ENCODE measurements at places on chromosomes 7 and 10.

DNA sequence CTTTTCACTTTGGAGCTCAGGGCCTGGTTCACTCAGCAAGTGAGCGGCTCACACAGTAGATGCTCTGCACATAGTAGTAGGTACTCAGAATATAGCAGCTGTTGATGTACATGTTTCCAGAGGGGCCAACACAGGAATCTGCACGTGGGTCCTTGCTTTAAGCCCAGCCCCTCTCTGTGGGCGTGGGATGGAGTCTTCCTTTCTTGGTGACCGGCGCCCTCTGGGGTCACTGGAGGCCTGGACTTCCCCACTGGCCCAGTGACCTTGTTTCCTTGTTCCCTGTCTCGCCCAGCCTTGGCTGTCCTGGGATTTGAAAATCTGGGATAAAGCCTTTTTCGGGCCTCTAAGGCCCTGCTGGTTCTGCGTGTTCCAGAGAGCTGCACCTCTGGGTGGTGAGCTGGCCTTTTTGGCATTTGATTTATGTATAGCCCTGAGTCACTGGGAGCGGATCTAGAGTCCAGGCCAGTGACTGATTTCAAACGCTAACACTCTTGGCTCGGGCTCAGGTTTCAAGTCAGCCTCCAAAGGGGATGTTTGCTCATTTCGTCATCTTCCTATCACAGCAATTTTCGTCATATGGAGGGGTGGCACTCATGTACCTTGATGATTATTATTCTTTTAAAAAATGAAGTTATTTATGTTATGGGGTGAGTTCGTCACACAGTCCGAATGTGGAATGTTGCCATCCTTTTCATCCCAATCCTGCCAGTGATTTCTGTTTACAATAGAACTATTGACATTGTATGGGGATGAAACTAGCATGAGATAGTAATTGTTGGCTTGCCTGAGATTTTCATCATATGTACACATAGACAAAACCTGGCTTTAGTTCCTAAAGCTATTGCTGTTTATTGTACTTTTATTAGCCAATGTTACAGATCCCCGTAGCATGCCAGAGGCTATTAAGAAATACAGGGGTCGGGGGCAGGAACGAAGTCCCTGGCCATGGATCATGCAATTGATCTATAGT is 65.5 kb downstream of the CUX1 start:
- no peak for DNase-seq

- DNase-seq = no peak
Observed at GRCh38 chr10:105516511-105516910, 875.4 kb downstream of the SORCS3 start.

GRCh38 chr7:47552621-47553020 is 29.3 kb downstream of the TNS3 start:
- no peak for DNase-seq

GRCh38 chr7:16926283-16926682 is 44.5 kb upstream of the AGR3 start:
- no peak for DNase-seq

- DNase-seq = no peak
Observed at GRCh38 chr7:90586091-90586490, 10.0 kb upstream of the CDK14 start.

DNA sequence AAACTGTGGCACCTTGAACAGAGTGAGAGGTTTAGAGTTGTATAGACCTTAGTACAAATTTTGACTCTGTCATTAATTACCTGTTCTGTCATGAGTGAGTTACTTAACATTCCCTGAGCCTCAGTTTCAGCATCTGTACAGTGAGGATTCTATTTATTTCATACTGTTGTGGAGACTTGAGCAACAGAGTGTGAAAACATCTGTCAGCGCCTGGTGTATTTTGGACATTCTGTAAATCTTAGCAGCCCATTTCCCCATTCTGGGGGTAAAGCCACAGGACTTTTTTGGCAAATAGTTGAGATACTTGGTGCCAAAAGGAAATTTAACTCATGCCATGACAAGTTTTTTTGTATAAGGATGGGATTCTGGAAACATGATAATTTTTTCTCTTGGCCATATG is 94.8 kb downstream of the AUTS2 start:
- no peak for DNase-seq

DNA sequence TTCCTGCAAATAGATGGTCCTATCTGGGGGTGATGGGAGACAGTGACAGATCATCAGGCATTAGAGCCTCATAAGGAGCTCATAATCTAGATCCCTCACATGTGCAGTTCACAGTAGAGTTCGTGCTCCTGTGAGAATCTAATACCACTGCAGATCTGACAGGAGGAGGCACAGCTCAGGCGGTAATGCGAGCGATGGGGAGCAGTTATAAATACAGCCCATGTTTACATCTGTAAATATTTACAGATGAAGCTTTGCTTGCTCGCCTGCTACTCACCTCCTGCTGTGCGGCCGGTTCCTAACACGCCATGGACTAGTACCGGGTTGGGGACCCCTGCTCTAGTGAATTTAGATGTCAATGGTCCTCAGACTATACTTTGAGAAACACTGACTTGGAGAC is 17.0 kb upstream of the CDCA7L start:
- DNase-seq = no peak

DNA sequence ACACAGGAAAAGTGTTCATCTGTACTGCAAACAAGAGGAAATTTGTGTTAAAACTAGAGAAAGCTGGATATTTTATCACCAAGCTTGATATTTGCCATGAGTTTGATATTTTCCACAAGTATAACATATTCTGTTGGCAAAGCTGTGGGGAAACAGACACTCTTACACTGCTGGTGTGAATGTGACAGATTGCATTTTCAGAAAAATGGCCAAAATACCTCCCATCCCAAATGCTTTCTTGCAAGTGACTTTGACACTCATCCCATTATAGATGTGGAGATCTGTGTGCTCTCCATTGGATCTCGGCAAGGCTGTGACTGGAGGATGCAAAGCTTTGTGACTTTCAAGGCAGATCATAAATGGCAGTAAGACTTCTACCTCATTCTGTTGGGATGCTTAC is 30.5 kb downstream of the ZNF713 start:
- DNase-seq = no peak

- DNase-seq = no peak
Observed at GRCh38 chr7:70544016-70544415, 587.9 kb upstream of the GALNT17 start.

- DNase-seq = no peak
Observed at GRCh38 chr10:279655-280054, 144.4 kb downstream of the ZMYND11 start.

DNA sequence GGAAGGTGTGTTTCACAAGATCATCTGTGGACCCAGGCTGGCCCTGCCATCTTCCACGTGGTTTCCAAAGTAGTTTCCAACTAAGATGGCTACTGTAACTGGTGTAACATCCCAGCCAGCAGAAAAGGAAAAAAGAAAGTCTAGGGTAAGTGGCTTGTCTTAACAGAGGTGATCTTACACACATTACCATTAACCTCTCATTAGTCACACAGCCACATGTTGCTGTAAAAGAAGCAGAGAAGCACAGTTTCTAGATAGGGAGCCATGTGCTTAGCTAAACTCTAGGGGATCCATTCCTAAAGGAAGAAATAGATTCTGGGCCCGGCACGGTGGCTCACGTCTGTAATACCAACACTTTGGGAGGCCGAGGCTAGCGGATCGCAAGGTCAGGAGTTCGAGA is 54.3 kb downstream of the ZNF438 start:
- DNase-seq = no peak

- DNase-seq = no peak
Observed at GRCh38 chr10:123552760-123553554, 113.2 kb upstream of the GPR26 start.
